ENCODE measurements at places on chromosomes 16 and 17.

DNA sequence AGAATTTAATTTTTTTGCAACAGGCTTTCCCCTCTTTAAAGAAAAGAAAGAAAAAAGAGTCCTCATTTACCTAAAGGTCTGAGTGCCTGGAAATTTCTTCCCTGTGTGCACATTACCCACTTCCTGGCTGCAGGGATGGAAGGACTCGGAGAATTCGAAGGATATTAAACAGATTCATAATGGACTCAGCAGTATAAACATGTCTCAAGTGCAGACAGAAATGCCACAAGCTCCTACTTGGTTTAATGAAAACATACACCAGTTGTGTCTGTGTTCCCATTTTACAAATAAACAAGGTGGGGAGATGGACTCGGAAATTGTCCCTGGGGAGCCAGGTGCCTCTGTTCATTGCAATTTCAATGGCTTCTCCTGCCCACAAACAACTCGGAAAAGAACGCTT lies 47.2 kb downstream of the MEOX1 start:
- no peak for DNase-seq

DNA sequence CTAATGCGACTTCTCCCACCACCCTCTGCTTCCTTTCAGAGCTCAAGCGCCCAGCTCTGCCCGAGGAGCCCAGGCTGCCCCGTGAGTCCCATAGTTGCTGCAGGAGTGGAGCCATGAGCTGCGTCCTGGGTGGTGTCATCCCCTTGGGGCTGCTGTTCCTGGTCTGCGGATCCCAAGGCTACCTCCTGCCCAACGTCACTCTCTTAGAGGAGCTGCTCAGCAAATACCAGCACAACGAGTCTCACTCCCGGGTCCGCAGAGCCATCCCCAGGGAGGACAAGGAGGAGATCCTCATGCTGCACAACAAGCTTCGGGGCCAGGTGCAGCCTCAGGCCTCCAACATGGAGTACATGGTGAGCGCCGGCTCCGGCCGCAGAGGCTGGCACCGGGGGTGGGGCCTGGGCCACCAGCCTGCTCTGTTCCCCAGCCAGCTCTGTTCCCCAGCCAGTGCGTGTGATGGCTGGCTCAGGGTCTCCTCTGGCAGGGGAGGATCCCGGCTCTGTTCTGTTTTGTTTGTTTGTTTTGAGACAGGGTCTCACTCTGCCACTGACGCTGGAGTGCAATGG lies 18.7 kb downstream of the CRISPLD2 start:
- DNase-seq = no peak

- DNase-seq = no peak
Observed at GRCh38 chr17:58527306-58527705, 12.9 kb upstream of the MTMR4 start.

- DNase-seq = no peak
Observed at GRCh38 chr16:56282451-56282850, 91.2 kb downstream of the GNAO1 start.

DNA sequence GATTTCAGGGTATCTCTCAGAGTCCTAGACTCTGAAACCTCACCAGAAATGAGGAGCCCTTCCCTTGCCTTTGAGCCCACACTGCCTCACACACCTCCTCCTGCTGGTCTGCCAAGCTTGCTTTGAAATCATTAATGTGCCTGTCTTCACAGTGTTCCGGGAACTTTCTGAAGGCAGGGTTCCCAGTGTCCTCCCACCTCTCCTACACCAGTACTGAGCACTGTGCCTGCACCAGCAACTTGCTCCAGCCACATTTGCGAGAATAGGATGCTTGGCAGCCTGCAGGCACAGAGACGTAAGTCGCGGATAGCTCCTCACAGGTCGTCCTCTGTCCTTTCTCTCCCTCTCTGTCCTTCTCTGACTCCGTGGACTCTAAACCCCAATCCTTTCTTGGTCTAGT lies 408.4 kb upstream of the EEF2KMT start:
- no peak for DNase-seq

DNA sequence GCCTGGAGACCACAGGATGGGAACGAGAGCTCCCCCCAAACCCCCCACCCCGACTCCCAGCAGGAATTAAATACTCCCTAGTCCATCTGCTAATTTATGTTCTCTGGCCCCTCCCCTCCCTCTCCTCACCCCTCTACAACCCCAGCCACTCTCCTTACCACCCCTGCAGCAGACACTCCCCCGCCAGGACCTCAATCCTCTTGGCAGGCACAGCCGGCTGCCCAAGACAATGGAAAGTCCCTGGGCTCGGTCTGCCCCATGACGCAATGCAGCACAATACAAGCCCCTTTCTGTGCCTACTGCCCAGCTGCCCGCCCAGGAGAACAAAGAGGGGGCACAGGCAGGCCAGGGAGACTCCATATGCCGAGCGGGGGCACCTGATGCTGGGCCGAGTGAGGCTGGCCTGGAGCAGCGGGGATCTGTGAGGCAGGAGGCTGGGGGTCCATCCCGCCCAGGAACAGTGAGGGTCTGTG lies 30.3 kb upstream of the CDC42EP4 start:
- peak; percentile 52 for DNase-seq

DNA sequence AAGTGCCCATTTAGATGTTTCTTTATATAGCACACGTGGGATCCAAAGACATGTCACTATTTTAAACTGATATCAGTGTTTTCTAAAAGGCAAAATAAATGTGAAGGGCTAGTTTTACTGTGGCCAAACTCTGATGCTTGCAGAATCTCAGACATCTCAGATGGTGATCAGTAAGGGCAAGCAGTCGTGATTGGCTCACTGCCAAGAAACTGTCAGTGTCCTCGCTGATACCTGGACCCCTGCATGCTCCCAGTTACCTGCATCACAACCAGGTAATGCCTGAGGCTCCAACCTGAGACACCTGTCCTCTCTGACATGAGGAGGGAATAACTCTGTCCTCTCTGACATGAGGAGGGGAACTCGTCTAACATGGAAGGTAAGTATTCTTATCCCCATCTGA lies 114.0 kb downstream of the SPECC1 start:
- DNase-seq = no peak

- DNase-seq = no peak
Observed at GRCh38 chr17:33220036-33220435, 73.1 kb downstream of the ASIC2 start.

DNA sequence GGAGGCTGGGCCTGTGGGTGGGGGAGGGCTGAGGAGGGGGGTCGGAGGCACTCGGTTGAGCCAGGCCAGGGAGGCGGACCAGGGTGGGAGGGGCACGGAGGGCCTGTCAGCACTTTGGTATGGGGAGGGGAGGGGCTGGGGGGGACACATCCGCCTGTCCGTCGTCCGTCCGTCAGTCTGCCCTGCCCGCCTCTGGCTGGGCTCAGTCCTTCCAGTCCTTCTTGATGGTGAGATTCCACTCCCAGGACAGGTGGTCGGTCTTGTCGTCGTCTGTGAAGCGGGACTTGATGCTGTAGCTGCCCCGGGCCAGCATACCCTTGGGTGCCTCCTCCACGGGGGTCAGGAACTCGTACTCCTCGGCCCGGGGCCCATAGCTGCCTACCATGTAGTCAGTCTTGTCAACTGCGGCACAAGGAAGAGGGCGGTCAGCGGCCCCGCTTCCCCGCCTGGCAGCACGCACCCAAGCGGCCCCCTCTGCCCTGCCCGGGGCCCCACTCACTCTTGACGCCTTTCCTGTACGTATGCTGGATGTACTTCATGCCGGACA lies 2.4 kb downstream of the ARHGDIA start:
- peak; percentile 41 for DNase-seq

DNA sequence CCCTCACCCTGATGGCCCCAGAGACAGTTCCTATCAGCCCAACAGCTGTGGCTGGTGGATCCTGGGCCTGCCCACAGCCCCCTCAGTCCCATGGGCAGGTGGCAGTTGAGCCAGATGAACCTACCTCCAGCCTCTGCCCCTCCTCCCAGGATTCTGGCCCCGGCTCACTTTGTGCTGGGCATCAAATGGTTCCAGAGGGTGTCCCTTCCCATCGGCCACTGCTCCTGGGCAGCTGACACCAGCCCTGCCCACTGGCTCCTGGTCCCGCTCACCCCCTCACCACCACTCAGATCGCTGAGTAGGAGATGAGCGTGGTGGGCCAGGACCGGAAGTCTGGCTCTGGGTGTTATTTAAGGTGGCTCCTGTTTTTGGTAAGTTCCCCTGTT lies 2.0 kb downstream of the TTYH2 start:
- no peak for DNase-seq

DNA sequence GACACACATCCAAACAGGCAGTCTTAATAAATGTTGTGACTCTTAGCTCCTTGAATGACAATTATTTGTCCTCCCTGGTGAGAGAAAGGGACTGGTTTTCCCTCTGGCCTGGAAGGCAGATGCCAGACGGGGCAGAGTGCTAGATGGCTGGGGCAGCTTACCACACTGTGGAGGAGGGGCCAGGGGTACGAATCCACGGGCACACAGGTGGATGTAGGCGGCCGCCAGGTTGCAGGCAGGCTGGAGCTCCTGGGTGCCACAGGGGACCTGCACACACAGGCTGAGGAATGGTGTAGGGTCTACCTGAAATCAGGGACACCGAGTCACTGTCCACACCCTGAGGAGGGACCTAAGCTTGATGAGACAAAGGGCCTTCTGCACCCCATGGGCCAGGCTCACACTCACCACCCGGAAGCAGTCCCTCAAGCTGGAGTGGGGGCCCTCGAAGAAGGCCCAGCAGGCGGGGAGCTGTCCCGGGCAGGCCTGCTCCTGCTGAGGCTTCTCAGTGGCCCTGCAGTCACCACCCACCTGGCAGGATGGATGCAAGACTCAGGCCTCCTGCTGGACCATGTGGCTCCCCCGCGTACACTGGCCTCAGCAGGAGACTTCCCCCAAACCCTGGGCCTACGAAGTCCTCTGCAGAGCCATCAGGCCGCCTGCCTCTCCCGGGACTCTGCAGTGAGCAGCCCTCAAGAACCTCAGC lies 38.4 kb downstream of the RMI2 start:
- no peak for DNase-seq

DNA sequence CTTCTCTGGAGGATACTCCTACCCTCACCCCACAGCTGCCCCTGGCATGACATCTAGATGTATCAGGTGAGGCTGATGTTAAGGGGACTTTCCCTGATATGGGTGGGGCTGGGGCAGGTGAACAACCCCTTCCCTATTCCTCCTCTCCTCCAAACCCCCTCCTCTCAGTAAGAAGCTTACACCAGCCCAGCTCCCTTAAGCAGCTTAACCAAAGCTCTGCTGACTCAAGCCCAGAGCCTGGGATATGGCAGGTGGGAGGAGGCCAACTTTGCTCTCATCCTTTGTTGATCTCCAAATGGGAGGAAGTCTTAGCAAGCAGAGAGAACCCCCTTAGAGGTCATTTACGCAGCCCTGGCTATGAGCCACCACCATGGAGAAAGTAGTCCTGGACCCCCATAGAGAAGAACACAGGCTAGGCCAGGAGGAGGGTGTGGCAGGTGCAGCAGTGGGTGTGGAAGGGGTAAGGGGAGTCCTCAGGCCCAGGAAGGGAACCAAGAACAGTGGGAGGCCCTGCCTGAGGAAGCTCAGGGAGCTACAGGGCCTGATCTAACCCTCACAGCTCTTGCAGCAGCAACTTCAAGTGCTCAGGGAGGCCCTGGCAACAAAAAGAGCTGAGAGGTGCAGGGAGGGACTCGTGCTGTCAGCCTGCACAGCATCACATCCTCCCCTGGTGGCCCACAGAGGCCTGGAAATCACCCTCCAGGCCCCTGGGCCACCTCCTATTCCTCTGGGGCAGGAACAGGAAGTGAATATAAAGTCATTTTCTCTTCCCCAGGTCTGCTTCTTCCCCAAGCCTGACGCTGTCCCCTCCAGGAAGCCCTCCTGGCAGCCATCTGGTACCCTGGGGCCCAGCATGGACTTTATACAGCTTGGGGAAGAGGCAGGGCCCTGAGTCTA lies 2.9 kb downstream of the UNC119 start:
- no peak for DNase-seq

GRCh38 chr17:32484628-32485027 lies 2.2 kb upstream of the CDK5R1 start:
- DNase-seq = no peak

DNA sequence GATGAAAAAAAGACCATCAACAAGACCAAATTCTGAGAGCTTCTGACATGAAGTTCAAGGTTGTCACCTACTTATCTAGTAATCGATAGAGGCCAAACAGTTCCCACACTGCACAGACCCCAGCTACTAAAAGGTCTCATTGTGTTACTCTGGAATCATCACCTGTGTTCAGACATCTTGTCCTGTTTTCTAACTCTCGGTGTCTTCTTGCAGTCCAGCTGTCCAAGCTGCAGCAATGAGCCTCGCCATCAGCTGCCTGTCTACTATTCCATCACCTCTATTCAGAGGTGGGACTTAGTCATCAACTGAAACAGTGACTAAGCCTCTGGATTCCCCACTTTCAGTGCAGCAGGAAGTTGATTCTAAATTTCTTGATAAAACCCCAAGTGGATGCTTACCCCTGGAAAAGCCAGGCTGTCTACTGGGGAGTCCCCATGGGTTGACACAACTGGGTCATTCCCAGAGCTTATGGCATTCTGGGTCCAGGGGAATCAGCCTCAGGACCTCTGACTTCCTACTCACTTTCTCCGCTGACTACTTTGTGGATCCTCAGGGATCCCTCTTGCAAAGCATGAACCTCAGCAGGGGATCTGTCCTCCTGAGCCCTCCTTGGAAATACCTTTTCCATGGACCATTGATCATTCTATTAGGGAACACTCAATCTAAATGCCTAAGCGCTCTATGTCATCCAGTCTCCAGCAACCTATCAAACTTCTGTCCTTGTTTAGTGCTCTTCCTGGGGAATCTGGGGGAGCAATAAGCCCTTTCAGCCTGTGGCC lies 46.5 kb downstream of the HNF1B start:
- DNase-seq = no peak

GRCh38 chr16:14511800-14512135 lies 118.3 kb downstream of the PARN start:
- DNase-seq = no peak

DNA sequence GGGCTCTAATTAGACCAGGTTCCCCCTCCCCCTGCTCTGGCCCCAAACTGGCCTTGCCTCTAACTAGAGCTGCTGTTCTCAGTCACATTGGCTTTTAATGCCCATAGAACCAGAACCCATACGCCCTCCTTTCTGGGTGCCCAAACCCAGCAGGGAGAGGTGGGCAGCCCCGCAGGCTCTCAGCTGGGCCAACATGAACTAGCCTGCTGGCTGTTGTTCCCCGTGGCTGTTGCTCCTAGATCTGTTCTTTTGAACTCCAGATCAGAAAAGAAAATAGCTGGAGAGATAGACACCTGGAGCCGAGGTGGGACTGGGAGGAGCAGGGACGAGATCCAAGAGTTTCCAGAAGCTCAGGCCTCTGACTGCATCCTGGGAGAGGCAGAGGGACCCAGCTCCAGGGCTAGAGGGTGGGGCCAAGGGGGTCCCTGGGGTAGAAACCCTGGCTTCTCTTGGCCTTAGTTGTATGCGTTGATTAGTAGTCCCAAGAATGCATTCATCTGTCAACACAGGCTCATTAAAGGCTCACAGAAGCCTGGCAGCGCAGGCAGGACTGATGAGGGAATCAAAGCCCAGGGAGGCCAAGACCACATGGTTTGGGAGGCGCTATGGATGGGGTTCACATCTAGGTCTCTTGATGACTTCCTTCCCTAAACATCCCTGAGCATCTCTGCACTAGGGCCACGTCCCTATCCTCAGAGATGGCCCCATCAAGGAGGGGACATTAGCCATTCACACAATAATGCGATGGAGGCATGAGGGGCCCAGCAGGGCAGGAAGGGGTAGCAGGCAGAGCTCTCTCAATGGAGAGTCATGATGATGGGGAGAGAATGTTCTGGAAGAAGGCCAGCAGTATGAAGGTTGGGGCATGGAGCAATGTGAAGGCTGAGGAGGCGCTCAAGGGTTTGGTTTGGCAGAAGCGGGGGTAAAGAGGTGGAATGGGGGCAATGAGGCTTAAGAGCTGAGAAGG lies 1.3 kb upstream of the CPSF4L start:
- no peak for DNase-seq

GRCh38 chr17:49180998-49181635 lies 29.3 kb downstream of the GNGT2 start:
- no peak for DNase-seq

GRCh38 chr17:30230596-30231125 lies 4.8 kb downstream of the SLC6A4 start:
- DNase-seq = no peak
